ENCODE measurements at places on chromosomes 7 and 10.
A peak's percentile ranks its signal among the peaks of the same experiment; 100 is the strongest.

DNA sequence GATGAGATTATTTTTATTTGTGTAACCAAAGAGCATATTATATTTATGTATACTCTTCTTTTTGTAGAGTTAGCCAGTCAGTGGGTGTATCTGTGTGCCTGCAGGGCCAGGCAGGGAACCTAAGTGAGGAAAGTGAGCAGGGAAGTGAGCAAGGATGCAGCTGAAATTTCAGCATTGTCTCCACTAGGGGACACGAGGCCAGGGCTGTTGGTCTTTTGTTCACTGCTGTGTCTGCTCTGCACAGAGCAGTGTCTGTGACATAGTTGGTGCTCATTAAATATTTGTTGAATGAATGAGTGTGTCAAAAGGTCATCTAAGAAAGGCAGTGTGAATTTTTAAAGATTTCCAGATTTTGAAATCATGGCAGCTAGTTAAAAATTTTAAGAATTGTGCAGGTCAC is 51.8 kb downstream of the SUGCT start:
- DNase-seq = no peak

DNA sequence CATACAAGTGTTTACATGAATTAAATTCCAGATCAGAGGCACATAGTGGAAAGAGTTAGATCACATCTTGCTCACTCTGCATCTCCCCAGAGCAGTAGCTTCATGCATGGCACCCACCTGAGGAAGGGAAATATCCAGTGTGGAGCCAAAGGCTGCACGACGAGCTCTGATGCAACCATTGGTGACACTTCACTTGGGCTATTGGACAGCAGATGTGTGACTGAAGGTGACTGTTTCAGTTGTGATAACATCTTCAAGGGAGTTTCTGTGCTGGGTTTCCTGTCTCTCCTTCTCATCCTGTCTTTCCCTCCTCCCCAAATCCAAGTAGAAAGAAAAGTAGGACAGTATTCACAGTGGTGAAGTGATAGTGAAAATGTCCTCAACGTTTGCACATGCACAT is 115.0 kb downstream of the TAF3 start:
- no peak for DNase-seq

- peak; percentile 66 for DNase-seq
These were observed 94.0 kb downstream of the GRK5 start for GRCh38 chr10:119301397-119301796.

DNA sequence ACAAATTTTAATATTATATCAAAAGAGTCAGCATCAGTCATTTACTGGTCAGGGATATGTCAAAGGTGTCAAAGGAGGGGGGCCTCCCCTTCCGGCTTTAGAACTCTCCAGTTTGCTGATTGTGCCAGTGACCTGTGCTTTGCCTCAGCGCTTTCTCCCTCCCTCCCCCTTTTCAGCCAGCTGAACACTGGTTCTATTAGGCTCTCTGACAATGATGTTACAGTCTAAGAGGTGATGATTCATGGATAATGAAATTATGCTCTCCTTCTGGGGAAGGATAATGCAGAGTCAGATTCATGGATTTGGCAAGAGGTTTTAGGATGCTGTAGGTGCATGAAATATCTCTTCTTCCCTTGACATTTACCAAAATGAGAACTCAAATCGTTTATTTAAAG is 6.1 kb downstream of the LRRTM3 start:
- DNase-seq = no peak

- no peak for DNase-seq
These were observed 18.3 kb downstream of the CPA1 start for GRCh38 chr7:130398526-130399090.

DNA sequence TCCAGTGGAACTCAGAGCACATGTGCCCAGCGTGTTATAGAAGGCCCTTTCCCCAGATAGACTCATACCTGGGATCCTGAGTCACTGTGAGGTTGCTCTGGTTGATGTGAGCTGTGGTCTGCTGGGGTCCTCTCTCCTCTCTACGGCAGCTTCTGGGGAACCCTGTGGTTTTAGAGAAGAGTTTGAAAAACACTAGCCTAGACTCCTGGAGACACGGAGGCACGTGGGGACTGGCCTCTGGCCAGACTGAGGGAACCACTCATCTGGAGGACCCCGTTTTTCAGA is 10.3 kb downstream of the ZNF775 start:
- DNase-seq = no peak

DNA sequence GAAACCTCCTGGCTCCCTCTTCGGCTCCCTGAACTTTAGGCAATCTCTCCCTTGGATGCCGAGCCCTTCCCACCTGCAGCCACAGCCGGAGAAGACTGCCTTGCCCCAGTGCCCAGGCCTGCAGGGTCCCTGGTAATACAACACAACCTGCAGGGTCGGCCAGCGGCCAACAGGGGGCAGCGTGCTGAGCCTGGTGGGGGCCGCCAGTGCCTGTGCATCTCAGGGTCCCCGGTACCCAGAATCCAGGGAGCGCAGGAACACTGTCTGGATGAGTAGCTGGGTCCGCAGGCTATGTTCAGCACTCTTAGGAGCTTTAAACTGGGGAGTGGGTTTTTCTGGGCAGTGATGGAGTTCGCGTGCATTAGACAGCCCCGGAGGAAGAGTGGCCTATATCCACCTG is 17.5 kb upstream of the C10orf71 start:
- no peak for DNase-seq

Measured in B cell (primary cell).